ENCODE measurements at places on chromosomes 11 and 22.
A peak's percentile ranks its signal among the peaks of the same experiment; 100 is the strongest.

GRCh38 chr11:77325159-77325558 lies 23.7 kb upstream of the GDPD4 start:
- DNase-seq = no peak

- DNase-seq = no peak
Observed at GRCh38 chr11:120608760-120609211, 97.2 kb downstream of the GRIK4 start.

DNA sequence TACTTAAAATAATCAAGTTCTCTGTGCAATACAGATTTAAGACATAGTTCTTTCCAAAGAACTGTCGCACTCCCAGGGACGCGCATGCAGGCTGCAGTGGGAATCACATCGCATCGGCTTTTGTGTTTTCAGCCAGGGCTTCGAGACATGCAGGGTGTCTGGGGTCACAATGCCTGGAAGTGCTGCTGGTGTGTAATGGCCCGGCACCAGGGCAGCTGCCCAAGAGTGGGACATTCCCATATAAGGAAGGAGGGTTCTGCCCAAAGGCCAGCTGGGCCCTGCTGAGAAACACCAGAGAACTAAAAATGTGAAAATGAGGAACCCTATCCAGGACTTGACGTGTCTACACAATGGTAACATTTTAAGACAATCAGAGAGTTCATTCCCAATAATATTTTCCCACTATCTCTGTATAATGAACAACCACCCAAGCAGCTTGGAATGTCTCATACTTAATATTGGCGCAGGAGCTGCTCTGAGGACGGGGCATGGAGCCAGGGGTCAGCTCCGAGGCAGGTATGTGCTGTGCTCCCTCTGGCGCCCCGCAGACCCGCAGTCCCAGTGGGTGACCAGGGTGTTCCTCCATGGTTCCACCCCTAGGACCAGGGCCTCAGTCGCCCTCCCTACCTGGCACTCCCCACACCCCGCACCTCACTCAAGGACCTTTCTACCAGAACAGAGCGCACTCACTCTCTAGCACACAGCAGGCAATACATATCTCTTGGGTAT lies 11.3 kb downstream of the MCAT start:
- DNase-seq = no peak

GRCh38 chr11:3001496-3001895 lies 9.4 kb upstream of the NAP1L4 start:
- no peak for DNase-seq

- DNase-seq = no peak
Observed at GRCh38 chr11:84012171-84012826, 726.1 kb upstream of the CCDC90B start.

- no peak for DNase-seq
Observed at GRCh38 chr22:50528682-50529415, 963 bp downstream of the TYMP start.

GRCh38 chr11:14015711-14016110 lies 53.2 kb downstream of the SPON1 start:
- DNase-seq = peak; percentile 81

- peak; percentile 96 for DNase-seq
Observed at GRCh38 chr22:40950962-40951794, at the start of gene RBX1. Gene RBX1, plus strand, starts transcription at chr22:40951378. Its CDS starts 21 bp downstream, at chr22:40951399.

- DNase-seq = no peak
Observed at GRCh38 chr22:49727881-49728569, 99.6 kb downstream of the BRD1 start.

DNA sequence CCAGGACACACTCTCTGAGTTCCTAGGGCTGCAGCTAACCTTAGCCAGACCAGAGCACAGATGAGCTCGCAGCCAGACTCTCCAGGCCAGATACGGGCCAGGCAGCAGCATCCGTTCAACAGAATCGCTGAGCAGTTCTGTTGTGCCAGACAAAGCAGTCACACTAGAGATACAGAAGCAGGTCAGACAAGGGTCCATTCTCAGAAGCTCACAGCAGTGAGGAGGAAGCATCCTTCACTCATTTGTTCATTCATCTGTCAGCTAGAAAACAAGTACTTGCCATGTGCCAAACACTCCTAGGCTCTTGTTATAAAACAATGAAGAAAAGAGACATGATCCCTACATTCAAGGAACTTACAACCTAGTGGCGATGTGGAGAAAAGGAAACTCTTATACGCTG lies 2.6 kb downstream of the LMO2 start:
- DNase-seq = no peak

DNA sequence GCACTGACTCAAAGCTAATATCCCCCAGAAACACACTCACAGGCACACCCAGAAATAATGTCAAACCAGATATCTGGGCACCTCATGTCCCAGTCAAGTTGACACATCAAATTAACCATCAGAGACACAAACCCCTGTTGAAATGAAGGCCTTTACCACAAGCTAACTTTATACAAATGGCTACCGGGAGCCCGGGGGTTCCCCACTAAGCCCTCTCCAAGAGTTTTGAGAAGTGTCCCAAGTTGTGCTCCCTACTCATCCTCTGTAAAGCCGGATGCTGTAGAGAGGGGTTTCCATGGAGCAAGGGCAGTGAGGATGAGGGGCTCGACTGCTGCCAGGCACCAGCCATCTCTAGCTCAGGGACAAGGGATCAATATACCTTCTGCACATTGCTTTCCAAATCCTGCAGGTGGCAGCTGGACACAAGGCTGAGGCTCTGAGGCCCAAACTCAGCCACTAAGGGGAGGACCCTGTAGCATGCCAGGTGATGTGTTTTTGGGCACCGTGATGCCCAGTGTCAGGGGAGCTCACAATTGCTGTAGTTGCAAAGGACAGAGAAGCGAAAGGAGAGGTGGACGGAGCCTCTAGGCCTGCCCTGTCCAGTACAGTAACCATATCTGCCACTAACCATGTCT lies 145.7 kb downstream of the TTC17 start:
- DNase-seq = peak; percentile 58

All from SW480 (cell line).